ENCODE measurements at places on chromosomes 2 and 18. TPM values are rescaled to one million over a fixed set of nuclear protein-coding genes. Genes with fewer than 3 reads are reported as not detected.

TUBA3E gene
- total RNA-seq = not detected

GRCh38 chr2:240111253-240111652 lies 24.9 kb downstream of the COPS9 start:
- H3K27ac ChIP-seq = no peak overlapping the region
- H3K4me1 ChIP-seq = no peaks in the 10 kb centered on the region
- H3K36me3 ChIP-seq = no peaks in the 10 kb centered on the region
- H3K4me3 ChIP-seq = no peak overlapping the region
- no peak for DNase-seq
- H3K27me3 ChIP-seq = peaks cover 19% of the 10 kb centered on the region

DNA sequence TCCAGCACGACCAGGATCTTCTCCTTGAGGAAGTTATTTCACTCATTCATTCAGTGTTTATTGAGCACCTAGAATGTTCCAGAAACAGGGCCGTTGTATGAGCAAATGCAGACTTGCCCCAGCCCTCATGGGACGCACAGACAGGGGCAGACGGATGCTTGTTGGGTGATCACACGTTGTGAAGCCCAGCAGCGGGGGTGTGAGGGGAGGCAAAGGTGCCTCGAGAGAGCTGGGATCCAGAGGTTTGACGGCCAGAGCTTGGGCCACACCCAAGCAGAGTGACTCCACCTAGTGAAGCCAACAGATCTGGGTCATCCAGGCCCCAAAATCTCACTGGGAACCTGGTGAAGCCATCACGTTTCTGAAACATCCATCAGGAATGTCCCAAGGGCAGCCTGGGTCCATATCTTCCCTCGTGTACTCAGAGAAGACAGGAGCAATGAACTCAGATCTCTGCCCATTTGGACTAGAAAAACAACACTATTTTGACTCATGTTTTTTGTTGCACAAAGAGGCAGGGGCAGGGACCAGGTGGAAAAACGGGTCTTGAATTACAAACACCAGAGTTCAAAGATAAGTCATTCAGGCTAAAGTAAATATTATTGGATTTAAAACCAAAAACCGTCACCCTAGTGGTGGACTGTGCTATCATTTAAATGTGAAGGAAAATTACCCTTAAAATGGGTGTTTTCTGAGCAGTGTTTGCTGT lies 54.9 kb upstream of the RBM44 start:
- H3K27me3 ChIP-seq = no peaks in the 10 kb centered on the region
- peak overlapping the region; percentile 32 for H3K27ac ChIP-seq
- no peak overlapping the region for H3K4me3 ChIP-seq
- peaks cover 41% of the 10 kb centered on the region for H3K4me1 ChIP-seq
- H3K36me3 ChIP-seq = peaks cover 61% of the 10 kb centered on the region
- no peak for DNase-seq

SPATA3 gene
- total RNA-seq = not detected

- no peak overlapping the region for H3K27ac ChIP-seq
- H3K36me3 ChIP-seq = no peaks in the 10 kb centered on the region
These were observed 177.5 kb downstream of the RBM43 start for GRCh38 chr2:151083856-151084795.

FARP2 gene
- 91.2 TPM for total RNA-seq

- no peaks in the 10 kb centered on the region for H3K27me3 ChIP-seq
- H3K27ac ChIP-seq = no peak overlapping the region
- DNase-seq = no peak
- H3K36me3 ChIP-seq = peaks cover 28% of the 10 kb centered on the region
These were observed 180.3 kb upstream of the TACR1 start for GRCh38 chr2:75379476-75380210.

DNA sequence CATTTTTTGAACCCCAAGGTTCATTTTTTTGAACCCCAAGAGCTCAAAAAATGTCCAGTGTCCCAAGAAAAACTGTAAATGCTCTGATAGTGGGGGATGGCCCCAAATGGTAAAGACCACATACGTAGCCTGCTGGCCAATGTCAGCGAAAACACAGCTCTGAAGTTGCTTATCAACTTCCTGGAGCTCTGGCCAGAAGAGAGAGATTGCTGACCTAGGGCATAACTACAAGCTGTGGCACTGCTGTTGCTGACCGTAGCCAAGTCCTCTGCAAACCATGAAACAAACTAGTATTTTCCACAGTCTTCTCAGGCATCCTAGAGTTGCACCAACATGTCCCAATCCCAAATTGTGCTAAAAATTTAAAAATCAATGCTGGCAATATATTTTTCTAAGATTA lies 50.9 kb downstream of the REEP1 start:
- no peak for DNase-seq
- no peak overlapping the region for H3K4me3 ChIP-seq
- H3K27ac ChIP-seq = no peak overlapping the region

ARMC9 gene
- total RNA-seq = 9.0 TPM

DNA sequence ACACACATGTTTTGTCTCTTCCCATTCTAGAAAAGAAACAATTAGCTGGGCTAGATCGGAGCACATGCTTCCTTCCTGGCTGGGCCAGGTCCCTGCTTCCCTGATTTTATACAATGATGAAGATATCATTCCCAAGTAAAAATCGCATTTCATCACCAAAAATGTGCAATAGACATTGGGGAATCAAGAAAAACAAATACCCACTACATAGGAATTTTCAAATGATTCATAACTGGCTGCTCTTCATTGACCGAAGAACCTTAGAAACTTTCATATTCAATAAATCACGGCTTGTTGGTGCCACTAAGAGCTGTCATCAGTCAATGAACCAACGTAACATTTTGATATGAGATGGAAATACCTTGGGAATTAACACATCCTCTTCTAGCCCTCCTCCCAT lies 373.6 kb upstream of the TRIB2 start:
- no peak overlapping the region for H3K4me3 ChIP-seq
- no peaks in the 10 kb centered on the region for H3K36me3 ChIP-seq
- H3K27me3 ChIP-seq = no peaks in the 10 kb centered on the region
- H3K4me1 ChIP-seq = no peaks in the 10 kb centered on the region
- no peak for DNase-seq
- H3K27ac ChIP-seq = no peak overlapping the region

DNA sequence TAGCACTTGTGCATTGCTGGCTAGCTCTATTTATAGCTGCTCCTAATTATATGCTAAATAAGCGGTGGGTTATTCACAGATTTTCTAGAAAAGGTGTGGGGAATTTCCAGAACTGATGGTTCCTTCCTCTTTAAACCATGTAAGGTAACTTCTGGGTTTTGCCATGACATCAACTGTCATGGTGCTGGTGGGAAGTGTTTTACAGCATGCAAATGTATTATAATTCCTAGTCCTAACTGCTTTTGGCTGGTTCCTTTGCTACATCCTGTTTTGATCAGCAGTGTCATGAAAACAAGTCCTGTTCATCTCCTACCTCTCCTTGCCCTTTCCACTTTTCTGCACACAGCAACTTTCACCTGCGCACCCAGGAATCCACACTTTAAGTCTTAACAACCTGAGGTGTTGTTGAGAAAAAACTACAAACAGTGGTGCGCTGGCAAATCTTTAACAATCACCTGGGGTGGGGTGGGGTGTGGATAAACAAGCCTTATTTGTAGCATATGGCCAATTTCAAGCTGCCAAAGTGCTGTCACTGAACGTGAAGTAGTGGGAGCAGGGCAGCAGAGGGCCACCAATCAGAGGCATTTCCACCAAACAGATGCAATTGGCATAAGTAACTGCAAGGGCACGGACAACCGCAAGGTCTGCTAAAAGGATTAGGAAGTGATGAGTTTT lies 33.4 kb upstream of the SKOR2 start:
- no peak overlapping the region for H3K4me3 ChIP-seq
- peaks cover 8% of the 10 kb centered on the region for H3K27me3 ChIP-seq
- H3K4me1 ChIP-seq = peaks cover 16% of the 10 kb centered on the region
- H3K36me3 ChIP-seq = no peaks in the 10 kb centered on the region

GRCh38 chr18:31101183-31102024 lies 817 bp downstream of the DSC2 start:
- DNase-seq = no peak
- no peaks in the 10 kb centered on the region for H3K4me1 ChIP-seq
- no peak overlapping the region for H3K4me3 ChIP-seq
- H3K36me3 ChIP-seq = no peaks in the 10 kb centered on the region

Data from activated B cell treated with CpG ODN at 0.5 μM for 24 hours (primary cell).